Choroid plexus epithelial cell (primary cell): ENCODE measurements at places on chromosomes 16 and 17.

- no peak for DNase-seq
These were observed 30.9 kb upstream of the DYNLRB2 start for GRCh38 chr16:80509872-80510271.

- DNase-seq: no peak
These were observed 5.8 kb downstream of the TMEM97 start for GRCh38 chr17:28324781-28325180.

DNA sequence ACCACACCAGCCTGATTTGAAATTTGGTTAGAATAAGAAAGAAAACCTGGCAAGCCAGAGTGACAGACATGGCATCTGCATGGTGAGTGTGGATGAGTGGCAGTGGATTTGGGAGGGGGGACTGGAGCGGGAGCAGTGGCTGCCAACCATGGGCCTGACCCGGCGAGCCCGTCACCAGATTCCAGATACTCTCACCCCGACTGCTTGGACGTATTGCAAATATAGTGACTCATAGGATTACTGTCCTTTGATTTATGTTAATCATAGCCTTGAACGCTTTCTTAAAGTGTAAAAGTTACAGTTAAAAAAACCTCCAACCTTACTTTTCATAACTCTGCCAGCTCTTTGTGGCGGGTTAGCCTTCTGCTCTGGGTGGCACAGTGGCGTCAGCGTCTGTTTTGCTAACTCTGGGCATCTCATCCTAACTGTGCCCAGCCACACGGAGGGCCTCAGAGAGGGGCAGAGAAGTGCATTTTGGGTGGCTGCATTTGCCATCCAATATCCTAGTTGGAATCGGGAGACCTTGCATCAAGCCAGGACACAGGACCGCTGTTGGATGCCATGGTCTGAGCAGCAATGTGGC lies 26.8 kb upstream of the FOXK2 start:
- peak; percentile 44 for DNase-seq

DNA sequence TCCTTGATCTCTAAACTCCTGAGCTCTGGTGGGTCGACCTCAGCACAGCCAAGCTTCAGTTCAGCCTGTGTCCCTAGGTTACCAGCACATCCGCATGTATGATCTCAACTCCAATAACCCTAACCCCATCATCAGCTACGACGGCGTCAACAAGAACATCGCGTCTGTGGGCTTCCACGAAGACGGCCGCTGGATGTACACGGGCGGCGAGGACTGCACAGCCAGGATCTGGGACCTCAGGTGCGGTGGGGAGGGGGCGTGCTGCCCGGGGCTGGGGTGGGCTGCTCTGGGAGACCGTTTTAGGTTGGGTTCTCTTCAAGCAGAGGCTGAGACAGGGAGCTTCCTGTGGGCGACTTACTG lies 1.1 kb downstream of the MLST8 start:
- no peak for DNase-seq

- no peak for DNase-seq
These were observed 19.3 kb downstream of the CDH1 start for GRCh38 chr16:68756239-68756915.

- no peak for DNase-seq
These were observed 1.5 kb upstream of the GPRC5C start for GRCh38 chr17:74430385-74430705.

- peak; percentile 24 for DNase-seq
These were observed at the start of gene CRYM for GRCh38 chr16:21277927-21278706. Gene CRYM, minus strand, starts transcription at chr16:21278290. Its CDS starts 39 bp downstream, at chr16:21278251.

GRCh38 chr17:40538019-40538935 lies 27.0 kb downstream of the CCR7 start:
- DNase-seq: no peak

DNA sequence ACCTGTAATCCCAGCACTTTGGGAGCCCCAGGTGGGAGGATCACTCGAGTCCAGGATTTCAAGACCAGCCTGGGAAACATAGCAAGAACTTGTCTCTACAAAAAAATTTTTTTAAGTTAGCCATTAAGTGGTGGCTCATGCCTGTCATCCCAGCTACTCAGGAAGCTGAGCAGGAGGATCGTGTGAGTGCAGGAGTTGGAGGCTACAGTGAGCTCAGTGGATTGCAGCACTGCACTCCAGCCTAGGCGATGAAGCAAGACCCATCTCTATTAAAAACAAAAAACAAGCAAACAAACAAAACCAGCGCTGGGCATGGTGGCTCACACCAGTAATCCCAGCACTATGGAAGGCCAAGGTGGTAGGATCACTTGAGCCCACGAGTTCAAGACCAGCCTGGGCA lies 38.0 kb downstream of the HEATR3 start:
- DNase-seq: peak; percentile 85

- no peak for DNase-seq
These were observed 64.7 kb downstream of the SOX9 start for GRCh38 chr17:72185564-72185963.

- no peak for DNase-seq
These were observed 145.2 kb downstream of the CPPED1 start for GRCh38 chr16:12658506-12658905.

- peak; percentile 49 for DNase-seq
These were observed 9.4 kb downstream of the SNX20 start for GRCh38 chr16:50671644-50672260.

DNA sequence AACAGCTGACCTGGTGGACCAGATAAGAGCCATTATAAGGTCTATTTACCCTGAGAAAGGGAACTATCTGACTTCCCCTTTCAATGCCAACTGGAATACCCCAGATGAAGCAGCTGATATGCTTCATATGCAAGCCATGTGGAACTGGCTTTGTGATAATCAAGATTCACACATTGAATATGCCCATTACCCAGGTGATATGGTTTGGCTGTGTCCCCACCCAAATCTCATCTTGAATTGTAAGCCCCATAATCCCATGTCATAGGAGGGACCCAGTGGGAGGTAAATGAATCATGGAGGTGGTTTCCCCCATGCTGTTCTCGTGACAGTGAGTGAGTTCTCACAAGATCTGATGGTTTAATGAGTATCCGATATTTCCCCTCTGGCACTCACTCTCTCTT lies 42.1 kb downstream of the IKZF3 start:
- DNase-seq: no peak
